ENCODE measurements at places on chromosomes 13 and 19. TPM values are rescaled to one million over a fixed set of nuclear protein-coding genes. Genes with fewer than 3 reads are reported as not detected.

DNA sequence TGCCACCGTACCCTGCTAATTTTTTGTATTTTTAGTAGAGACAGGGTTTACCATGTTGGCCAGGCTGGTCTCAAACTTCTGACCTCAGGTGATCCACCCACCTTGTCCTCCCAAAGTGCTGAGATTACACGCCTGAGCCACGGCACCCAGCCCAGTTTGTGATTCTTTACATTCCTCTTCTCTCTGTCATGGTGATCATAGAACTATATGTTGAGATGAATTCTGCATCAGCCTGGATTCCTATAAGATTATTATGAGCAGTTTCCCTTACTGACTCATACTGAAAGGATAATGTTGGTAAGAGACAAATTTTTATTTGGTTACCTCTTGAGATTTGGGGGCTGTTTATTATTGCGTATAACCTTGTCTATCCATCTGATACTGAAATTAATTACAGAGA lies 121.5 kb upstream of the CSNK1A1L start:
- no peak overlapping the region for H3K4me3 ChIP-seq
- no peak for DNase-seq
- no peak overlapping the region for H3K27ac ChIP-seq
- no peaks in the 10 kb centered on the region for H3K4me1 ChIP-seq

DNA sequence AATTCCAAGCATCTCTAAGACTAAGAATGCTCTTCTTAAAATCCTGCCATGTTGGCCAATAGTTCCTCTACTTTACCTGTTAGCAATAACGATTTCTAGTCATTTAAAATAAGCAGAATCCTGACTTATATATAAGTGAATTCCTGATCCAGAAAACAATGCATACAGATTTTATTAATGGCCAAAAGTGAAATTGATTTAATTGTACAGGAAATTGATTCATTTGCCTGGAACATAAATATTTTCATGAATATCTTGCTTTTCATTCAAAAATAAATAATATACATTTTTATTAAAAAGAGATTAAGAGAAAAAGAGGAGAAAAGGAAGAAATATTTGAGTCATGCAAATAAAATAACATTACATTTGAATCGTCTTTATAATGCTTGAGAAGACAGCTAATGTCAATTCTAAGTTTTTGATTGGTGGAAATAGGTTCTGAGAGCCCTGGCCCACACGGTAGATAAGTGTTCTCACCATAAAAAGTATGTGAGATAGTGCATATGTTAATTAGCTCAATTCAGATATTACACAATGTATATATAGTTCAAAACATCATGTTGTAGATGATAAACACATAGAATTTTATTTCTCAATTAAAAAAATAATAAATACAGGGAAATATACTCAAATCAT lies 323.2 kb upstream of the MIR17HG start:
- no peak for DNase-seq
- no peak overlapping the region for H3K4me3 ChIP-seq
- H3K27ac ChIP-seq, result no peak overlapping the region
- no peaks in the 10 kb centered on the region for H3K4me1 ChIP-seq
- no peaks in the 10 kb centered on the region for H3K36me3 ChIP-seq
- no peaks in the 10 kb centered on the region for H3K27me3 ChIP-seq

- peak overlapping the region; percentile 91 for H3K27ac ChIP-seq
- peak overlapping the region; percentile 86 for H3K4me3 ChIP-seq
- peaks cover 24% of the 10 kb centered on the region for H3K4me1 ChIP-seq
- H3K27me3 ChIP-seq, result no peaks in the 10 kb centered on the region
- H3K36me3 ChIP-seq, result peaks cover 2% of the 10 kb centered on the region
These were observed 11.3 kb upstream of the MKNK2 start for GRCh38 chr19:2062389-2062729.

- no peak for DNase-seq
- peaks cover 26% of the 10 kb centered on the region for H3K27me3 ChIP-seq
- H3K4me3 ChIP-seq, result no peak overlapping the region
- no peak overlapping the region for H3K27ac ChIP-seq
- peaks cover 3% of the 10 kb centered on the region for H3K4me1 ChIP-seq
These were observed 1.2 kb upstream of the HIF3A start for GRCh38 chr19:46295401-46296201.

DNA sequence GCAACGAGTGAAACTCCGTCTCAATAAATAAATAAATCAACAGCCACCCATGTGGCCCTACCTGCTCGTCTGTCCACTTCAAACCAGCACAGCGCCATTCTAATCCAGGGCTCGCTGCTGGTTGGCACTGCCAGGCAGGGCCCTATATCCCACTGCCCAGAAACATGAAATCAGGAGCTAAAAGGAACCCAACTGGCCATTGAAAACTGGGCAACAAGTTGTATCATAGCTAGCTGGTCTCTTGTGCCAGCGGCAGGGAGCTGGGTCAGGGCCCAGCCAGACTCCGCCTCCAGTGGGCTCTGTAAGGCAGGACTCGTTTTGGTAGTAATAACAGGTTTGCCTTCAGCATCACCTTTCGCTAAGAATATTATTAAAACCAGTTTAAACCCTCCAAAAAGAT lies 39.3 kb downstream of the GGACT start:
- no peak overlapping the region for H3K27ac ChIP-seq
- no peaks in the 10 kb centered on the region for H3K4me1 ChIP-seq
- H3K27me3 ChIP-seq, result no peaks in the 10 kb centered on the region
- no peak for DNase-seq
- no peaks in the 10 kb centered on the region for H3K36me3 ChIP-seq
- H3K4me3 ChIP-seq, result no peak overlapping the region

DNA sequence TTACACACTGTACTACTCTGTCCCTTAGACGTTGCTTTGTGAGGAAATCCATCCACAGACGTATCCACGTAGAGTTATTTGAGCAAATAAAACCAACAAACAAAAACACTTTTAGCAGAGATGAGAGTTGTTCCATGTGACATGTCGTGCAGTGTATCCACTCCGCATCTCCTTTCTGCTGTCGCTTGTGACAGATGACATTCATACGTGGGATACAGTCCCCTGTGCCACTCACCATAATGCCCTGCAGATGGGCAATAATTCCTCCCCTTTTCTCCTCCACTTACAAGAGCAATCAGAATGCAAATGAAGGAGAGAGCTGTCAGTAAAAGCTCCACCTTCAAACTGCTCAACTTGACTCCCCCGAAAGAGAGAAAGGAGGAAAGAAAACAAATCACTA lies 26.0 kb downstream of the IRS2 start:
- H3K27ac ChIP-seq, result no peak overlapping the region
- DNase-seq, result no peak
- no peak overlapping the region for H3K4me3 ChIP-seq
- peaks cover 8% of the 10 kb centered on the region for H3K36me3 ChIP-seq
- H3K27me3 ChIP-seq, result no peaks in the 10 kb centered on the region
- H3K4me1 ChIP-seq, result peaks cover 32% of the 10 kb centered on the region

GRCh38 chr19:8703223-8703622 lies 4.6 kb upstream of the ACTL9 start:
- no peaks in the 10 kb centered on the region for H3K27me3 ChIP-seq
- H3K4me1 ChIP-seq, result peaks cover 48% of the 10 kb centered on the region
- H3K36me3 ChIP-seq, result no peaks in the 10 kb centered on the region
- no peak overlapping the region for H3K27ac ChIP-seq

GRCh38 chr13:41064493-41064892 lies 3.2 kb downstream of the WBP4 start:
- H3K36me3 ChIP-seq, result peaks cover 36% of the 10 kb centered on the region
- peaks cover 24% of the 10 kb centered on the region for H3K4me1 ChIP-seq
- no peak overlapping the region for H3K27ac ChIP-seq
- no peak for DNase-seq
- H3K27me3 ChIP-seq, result no peaks in the 10 kb centered on the region

DNA sequence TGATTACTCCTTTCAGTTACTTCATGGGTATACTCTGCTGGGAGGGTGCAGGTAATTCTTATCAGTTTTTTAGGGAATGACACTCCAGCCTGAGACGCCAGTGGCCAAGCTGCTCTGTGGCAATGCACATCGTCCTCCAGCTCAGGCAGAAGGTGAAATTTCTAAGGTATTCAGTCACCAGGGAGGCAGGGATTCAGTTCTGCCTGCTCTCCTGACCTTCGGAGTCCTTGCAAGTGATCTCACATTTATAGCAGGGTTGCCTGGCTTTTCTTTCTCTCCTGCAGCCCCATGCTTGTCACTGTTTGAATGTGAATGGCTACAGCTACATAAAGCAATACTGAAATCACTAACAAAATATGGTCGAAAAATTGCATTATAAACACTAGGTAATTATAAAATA lies 1447.5 kb downstream of the EFNB2 start:
- no peak for DNase-seq
- H3K36me3 ChIP-seq, result no peaks in the 10 kb centered on the region
- no peak overlapping the region for H3K4me3 ChIP-seq

DNA sequence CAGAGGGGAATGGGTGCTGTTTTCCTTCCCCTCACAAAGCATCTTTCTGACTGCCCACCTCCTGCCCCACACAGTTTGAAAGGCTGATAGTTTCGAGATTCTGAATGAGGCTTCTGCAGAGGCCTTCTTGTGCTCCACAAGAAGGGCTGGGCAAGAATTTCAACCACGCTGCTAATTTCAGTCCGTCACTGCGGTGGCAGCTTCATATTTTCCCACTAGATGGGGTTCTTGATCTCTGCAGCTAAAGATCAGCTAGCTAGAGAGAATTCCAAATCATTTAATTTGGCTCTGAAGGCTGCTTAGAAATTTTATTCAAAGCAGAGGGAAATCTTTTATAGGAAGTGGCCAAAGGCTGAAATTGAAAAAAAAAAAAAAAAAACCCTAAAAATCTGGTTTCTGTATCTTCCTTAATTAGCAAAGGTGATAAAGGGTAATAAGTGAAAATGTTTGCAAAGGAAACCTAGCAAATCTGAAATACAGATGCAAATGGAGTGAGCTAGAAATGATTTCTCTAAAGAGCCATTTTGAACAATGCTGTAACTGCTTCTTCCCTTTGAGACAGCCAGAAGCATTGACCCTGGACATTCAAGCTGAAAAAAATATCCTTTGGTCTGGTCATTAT lies 38.0 kb upstream of the C13orf42 start:
- H3K4me1 ChIP-seq, result peaks cover 4% of the 10 kb centered on the region
- H3K27ac ChIP-seq, result no peak overlapping the region
- no peak overlapping the region for H3K4me3 ChIP-seq
- H3K27me3 ChIP-seq, result peaks cover 28% of the 10 kb centered on the region
- no peaks in the 10 kb centered on the region for H3K36me3 ChIP-seq

GRCh38 chr13:66365101-66365500 lies 865.0 kb downstream of the PCDH9 start:
- no peaks in the 10 kb centered on the region for H3K36me3 ChIP-seq
- no peaks in the 10 kb centered on the region for H3K27me3 ChIP-seq
- no peaks in the 10 kb centered on the region for H3K4me1 ChIP-seq
- no peak overlapping the region for H3K4me3 ChIP-seq
- no peak overlapping the region for H3K27ac ChIP-seq

Gene SLC6A16
- total RNA-seq, result 1.0 TPM

Gene CGB5
- not detected for total RNA-seq

Gene TEX26
- not detected for total RNA-seq

Measured in activated CD4-positive, alpha-beta memory T cell treated with anti-CD3 and anti-CD28 coated beads for 36 hours (primary cell).